ENCODE measurements at places on chromosomes 5 and 9.

DNA sequence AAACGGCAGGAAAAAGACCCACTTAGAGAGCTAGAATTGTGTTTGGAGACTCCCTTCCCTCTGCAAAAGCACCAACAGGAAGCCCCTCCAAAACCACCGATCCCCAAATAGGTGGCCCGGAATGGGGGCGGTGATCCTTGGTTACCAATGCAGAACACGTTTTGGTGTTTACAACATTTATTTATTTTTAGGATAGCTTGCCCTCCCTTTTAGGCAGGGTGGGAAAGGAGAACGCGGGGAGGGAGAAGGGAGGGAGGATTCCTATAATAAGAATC is 579 bp upstream of the NTRK2 start:
- DNase-seq: no peak

DNA sequence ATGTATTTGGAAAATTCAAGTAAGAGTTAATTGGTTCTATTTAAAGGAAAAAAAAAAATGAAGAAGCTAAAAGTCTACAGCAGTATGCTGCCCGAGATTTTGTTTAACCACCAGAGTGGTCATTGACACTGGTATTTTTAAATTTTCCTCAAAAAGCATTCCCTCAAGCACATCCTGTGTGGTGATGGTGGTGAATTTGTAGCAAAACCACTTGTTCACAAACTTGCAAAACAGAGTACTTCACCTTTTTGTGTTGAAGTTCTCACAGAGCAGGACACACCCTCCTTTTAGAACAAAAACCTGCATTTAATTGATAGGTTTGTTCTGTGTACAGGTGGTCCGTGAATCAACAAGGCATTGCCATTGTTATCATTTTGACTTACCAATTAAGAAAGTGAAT is 374.2 kb downstream of the EFNA5 start:
- DNase-seq: no peak

DNA sequence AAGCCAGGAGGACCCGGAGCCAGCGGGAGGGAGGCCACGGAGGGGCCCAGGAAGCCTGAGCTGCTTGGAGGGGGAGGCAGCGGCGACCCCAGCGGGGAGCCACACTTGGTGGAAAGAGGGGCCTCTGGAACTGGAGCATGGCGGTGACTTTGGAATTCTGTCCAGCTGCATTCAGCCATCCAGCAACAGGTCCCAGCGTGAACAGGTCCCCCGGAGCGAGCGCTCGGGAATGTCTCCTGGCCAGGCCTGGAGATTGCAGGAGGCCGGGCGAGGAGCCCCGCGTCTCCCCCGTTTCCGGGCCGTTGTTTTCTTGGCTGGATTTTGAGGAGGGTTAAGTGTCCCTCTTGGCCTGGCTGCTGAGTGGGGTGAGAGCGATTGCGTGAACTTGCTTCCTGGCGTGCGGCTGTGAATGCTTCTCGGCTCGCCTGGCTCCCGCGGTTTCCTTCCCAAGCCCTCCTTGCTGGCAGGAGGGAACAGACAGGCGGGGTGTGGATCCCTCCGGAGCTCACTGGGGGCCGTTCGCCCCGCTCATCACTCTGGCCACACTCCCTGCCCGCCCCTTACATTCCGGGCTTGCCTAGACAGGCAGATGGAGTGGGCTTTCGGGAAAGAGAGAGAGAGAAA is 125.3 kb upstream of the IRX4 start:
- DNase-seq: peak; percentile 93

- DNase-seq: no peak
Observed at GRCh38 chr5:159034083-159034824, 65.5 kb downstream of the EBF1 start.

DNA sequence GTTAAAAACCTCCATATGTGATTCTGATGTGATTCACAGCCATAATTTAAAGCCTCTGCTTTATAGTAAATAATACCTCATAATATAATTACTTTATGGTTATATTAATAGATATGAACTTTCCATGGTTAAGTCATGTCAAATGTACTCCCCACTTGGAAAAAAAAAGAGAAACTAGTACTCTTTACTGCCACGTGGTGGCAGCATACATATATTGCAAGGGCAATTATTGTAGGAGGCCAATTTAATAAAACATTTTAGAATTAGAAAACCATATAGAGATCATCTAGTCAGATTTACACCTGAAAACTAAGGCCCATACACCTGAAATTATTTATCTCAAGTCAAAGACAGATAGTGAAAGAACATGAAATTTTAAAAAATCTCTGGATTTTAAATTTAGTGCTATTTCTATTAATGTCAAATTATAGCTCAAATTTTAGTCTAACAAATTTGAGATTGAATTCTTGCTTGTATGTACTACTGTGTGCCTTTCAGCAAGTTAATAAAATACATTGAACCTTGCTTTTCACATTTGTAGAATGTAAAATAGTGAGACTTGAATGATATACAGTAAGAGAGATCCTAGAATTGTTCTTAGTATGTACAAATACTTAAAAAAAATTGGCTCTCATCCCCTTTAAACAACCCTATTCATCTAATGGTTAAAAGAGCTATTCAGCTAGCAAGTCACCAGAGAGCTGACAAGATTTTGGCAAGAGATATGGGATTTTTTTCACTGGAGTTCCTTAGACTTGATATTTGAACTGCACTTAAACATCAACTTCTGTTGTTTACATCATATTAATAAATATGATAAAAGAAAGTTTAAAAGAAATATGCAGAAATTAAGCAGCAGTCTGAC is 603.8 kb downstream of the TLE4 start:
- DNase-seq: no peak

DNA sequence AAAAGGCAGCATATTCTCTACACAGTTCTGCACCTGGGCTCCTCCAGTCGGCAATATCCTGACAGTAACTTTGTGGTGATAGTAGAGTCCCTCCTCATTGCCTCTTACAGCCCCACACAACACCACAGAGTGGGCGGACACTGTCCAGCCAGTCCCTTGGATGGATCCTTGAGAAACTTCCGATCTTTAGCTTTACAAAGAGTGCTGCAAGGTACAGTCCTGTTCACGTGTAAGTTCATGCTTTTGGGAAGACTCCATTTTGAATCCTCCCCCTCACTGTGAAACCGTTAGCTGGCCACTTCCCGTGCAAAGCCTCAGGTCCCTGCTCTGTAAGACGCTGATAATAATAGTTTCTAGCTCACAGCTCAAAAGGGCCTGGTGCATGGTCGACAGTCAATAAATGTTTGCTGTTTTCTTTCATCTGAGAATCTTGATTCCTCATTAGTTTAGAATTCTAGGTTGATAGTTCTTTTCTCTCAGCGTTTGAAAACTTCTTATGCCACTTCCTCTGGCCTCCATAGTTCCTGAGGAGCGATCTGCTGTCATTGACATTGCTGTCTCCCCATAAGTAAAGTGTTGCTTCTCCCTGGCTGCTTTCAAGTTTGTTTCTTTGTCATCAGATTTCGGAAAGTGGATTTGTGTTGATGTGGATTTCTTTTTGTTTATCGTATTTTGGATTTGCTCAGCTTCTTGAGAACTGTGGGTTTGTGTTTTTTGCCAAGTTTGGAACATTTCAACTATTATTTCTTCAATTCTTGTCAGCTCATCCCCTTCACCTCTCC is 82.9 kb downstream of the COL23A1 start:
- DNase-seq: no peak

DNA sequence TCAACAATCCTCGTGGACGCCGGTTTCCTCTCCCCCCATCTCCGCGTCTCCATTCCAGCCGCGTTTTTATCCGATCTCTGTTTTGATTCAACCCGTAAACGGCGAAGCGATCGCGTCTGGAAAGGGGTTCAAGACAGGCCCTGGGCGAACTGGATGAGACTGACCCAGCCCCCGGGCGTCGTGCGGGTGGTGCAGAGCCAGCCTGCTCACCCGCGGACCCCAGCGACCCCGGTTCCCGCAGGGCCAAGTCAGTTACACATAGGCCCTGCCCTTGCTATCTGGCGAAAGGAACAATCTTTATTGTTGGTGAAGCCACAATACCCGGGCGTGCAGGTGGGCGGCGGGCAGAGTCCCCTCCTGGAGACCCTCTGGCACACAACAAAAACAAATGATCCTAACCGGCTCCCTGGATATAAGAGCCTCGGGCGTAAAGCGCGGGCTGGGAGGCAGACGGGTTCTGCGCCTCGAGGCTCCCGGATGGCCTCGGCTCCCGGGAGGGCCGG is 1.8 kb downstream of the TLX3 start:
- DNase-seq: no peak

DNA sequence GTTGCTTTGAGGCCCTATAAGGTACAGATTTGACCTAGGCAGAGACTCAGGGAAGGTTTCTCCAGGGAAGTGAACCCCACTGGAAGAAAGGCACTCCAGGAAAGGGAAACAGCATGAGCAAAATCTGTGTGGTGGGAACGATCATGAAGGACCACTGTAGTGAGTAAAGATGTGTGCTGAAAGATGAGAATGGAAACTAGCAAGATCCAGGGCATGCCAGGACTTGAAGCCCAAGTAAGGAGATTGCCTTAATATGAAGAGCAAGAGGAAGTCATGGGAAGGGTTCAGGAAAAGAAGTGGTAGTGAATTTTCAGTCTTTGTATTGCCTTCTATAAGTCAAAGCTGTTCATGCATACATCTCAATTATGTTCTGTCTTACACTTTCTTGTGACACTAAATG is 55.2 kb upstream of the SLIT3 start:
- DNase-seq: no peak

DNA sequence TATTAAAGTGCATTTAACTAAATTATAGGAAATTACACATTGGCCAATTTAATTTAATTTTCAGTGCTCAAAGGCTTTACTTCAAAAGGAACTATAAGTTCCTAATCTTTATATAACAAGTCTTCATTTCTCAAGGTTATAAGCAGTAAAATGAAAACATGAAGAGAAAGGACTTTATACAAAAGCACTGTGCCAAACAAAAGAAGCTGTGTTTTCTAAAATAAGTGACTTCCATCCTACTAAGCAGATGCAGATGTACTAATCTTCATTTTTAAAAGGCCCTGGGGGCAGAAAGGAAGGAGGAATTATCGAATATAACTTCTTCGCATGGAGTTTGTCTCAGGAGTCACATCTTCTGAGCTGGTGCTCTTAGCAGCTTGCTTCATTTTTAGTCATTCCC is 81.4 kb downstream of the SHC3 start:
- no peak for DNase-seq

DNA sequence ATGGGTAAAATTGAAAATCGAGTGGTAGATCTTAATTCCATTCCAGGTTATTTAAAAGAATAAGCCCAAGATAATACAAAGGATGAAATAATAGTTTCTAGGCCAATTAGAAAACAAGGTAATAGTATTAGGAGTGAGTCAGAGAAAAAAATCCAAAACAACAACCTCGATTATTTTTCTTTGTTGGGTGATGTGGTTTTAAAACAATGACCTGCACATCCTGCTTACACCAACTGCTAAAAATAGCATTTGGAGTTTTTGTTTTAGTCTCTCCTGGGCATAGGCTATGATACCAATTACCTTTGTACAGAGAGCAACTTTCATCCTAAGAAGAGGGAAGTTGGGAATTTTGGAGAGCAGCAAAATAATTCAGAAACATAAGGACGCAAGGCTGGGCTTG is 101.7 kb upstream of the MYO10 start:
- no peak for DNase-seq

DNA sequence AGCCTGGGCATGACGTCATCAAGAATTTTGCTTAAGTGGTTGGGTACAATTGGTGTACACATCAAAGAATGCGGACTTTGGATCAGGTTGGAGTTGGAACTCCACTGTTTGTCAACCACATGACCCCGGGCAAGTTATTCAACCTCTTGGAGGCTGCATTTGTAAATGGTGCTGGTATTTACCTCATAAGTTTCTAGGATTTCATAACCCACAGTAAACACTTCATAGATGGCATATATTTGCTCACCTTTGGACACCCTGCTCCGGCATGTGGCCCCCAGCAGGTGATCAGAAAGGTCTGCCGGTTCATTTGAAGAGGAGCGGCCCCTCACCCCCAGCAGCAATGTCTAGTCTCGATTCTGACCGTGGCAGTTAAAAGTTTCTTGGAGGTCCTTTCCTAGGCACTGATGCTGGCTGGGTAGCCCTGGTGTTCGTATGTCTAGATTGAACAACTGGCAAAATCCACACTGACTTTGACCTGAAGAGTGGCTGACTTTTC is 60.6 kb downstream of the IL6ST start:
- DNase-seq: no peak

GRCh38 chr5:37859805-37860204 is 20.0 kb upstream of the GDNF start:
- DNase-seq: no peak

- no peak for DNase-seq
Observed at GRCh38 chr5:98042961-98043360, 730.5 kb upstream of the RGMB start.

DNA sequence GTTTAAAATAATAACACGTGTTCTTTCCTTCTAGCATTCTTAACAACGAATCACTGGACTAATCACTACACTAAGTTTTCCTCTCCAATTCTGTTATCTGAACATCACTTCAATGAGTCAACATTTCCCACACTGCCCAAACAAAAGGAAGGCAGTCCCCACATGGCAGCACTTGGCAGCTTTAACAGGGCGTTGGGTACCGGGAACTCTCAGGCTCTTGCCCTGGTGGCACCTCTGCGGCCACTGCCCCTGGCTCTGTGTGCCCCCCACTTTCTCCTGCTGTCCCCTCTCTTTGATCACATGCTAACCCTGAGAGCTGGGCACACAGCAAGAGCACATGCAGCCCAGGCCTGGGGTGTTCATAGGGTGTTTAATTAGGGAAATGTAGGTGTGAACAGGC is 15.7 kb downstream of the SLC6A3 start:
- DNase-seq: no peak

DNA sequence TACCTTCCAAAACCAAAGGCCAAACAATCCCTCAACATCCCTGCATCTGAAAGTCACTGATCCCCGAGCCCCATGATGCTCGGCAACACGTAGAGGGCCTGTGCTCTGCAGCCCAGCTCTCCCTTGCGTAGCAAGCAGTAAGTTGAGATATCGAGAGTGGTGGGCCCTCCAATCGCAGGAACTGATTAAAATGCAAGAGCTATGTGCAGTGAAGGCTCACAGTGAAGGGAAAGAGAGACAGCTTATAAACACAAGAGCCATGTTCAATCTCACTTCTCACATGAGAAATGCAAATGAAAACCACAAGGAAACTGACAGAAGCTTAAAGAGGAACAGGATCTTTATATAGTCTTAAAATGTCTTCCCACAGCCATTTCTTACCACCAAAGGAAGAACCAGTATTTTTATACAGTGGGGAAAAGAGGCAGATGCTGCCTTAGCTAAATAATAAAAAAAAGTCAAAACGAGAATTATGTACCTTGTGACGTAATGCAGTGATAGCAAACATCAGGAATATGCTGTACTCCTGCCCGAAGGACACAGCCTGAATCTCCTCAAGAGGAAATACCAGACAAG is 24.6 kb downstream of the TTF1 start:
- no peak for DNase-seq
